Amniotic stem cell (primary cell): ENCODE measurements at places on chromosomes 1 and 21.

DNA sequence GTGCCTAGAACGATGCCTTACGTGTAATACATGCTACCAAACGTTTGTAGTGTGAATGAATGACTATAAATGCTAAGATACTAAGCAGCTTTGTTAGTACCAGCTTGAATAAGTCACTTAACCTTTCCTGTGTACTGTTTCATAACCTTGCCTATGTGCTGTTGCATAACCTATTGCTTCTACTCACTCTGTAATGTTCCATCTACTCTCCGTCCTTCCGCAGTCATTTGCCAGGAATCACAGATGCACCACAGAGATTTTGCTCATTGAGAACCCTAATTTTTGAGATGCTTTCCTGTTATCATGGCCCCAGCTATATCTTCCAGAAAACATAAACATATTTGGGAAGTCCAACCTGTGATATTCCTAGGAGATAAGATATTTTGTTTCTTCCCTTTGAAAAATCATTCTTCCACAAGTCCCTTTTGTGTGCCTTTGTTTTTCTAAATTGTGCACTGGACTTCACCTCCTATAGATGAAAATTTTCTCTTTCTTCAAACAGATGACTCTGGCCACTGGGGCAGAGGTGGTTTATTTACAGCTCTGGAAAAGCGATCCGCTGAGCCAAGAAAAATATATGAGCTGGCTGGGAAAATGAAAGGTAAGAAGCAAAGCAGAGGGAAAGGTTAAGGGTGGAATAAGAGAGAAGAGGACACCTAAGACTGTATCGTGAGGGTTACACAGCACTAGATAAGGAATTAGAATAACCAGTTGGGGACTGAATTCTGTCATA is 44.8 kb downstream of the CHD1L start:
- no peak for DNase-seq

- no peak for DNase-seq
These were observed 36.6 kb downstream of the RABIF start for GRCh38 chr1:202852163-202852904.

DNA sequence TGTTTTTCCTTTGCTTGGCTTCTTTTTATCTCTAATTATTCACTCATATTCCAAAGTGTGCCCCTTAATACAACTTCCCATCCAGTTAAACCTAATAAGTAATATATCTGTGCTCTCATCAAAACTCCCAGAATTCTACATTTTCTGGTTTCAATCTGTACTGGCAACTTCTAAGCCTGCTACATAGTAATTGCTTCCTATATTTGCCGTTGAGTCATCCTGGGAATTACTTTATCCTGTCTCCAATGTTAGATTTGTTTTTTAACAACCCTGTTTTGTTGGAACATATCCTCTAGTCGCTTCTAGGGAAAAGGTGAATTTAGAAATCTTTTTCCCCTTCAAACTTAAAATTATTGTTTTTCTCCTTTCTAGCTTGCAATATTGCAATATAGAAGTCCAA is 620.5 kb upstream of the PKN2 start:
- DNase-seq = no peak

DNA sequence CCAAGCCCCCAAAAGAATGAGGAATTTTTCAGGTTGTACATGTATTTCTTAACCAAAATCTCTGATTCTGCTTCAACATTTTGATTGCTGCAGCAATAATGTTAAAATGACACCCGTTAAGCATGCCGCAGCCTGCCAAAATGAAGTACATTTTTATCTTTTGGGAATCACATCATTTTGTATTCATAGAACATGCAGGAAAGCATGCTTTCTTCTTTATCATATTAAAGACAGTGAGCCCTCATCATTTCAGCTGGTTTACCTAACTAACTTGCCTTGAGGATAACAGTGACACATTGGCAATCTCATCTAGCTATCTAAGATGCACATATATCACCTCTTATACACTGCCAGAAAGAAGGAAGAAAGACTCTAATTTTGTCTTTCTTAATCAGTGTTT is 299.2 kb downstream of the LTN1 start:
- DNase-seq = no peak
